Osteoblast (primary cell): ENCODE measurements at places on chromosomes 7 and 10.

GRCh38 chr10:10259013-10259412 is 758.7 kb upstream of the CELF2 start:
- DNase-seq = no peak

- DNase-seq = no peak
Observed at GRCh38 chr10:102718220-102718619, 3.8 kb downstream of the SFXN2 start.

DNA sequence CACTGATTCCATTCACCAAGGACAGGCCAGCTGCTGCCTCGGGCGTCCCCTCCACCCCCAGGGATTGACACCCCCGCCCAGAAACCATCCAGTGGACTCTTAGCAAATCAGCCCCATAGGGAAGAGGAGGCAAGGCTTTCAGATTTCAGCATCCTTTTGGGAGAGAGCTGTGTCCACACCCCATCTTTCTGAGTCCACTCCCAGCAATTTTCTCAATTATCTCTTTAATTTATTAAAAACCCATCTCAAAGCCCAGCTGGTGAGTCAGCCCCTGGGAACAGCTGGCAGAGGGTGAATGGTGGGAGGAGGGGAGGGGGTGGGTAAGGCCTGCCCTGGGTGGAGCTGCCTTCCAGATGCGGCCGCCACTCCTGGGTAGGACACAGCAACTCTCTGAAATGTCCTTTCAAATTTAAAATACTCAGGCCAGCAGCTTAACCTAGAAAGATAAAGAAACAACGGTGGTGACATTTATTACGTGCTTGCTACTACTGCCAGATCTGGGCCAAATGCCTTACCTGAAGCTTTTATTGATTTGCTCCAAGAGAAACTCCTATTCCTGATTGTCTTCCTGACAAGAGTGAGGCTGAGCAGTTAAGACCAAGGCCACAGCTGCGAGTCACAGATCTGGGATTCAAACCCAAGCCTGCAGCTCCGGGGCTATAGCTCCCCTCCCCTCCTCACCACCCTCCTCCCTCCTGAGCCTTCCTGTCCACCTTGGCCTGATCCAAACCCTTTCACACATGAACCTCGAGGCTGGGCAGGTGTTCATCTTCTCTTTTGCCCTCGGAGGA is 120.4 kb downstream of the RGS10 start:
- peak; percentile 88 for DNase-seq

- no peak for DNase-seq
Observed at GRCh38 chr7:115269486-115269885, 347.6 kb downstream of the MDFIC start.

GRCh38 chr10:5555881-5556280 is 31.1 kb downstream of the CALML3 start:
- peak; percentile 71 for DNase-seq

DNA sequence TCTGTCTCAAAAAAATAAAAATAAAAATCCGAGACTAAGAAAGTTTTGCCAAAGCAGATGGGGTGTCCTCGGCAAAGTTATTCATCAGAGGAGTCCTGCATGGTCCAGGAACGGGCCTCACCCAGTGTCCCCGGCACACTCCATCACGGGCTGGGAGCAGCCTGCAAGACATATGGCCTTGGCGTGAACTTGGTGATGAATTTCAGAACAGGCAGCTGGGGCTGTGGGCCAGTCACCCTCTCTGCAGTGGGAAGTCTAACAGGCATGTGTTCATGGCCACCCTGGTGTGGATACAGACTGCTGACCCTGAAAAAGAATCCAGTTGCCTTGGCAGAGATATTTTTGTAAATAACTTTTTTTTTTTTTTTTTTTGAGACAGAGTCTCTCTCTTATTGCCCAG is 34.7 kb downstream of the NPTX2 start:
- DNase-seq = peak; percentile 15

- DNase-seq = no peak
Observed at GRCh38 chr7:46494028-46494427, 573.0 kb upstream of the IGFBP3 start.

DNA sequence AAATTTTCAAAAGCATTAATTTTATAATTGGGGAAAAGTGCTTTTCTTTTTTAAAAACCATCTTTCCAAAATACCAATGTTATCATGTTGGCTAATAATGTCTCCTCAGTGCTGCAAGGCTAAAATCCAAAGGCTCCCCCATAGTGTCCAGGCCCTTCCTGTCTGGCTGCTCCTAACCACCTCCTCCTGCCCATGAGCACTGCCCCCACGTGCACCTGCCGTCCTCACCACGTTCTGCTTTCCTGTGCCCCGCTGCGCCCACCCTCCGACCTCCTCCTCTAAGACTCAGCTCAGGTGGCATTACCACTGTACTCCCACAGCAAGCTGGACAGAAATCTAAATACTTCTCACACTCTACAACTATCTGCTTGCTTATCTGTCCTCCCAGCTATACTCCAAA is 17.7 kb downstream of the PAXIP1 start:
- no peak for DNase-seq

DNA sequence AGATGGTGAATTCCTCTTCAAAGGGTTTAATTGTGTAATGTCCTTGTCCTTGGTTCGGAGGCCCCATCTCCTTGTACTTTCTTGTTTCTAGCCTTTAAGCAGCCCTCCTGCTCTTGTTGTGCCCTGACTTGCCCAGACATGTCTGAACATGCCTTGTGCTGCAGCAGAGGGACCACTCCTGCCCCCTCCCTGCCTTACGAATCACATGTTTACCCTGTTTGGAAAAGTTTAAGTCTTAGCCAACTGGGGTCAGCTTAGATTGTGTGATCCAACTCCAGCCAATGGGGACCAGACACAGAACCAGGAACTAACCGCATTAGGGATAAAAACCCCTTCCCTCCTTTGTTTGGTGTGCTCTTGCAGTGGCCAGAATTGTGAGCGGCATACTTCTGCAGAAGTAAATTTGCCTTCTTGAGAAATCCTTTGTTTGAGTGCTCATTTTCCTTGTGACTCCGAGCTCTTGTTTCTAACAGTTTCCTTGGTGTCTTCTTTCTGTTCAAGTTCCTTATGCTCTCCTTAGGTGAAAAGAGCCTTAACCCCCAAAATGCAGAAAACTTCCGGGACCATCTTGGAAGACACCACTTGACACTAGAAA is 29.4 kb downstream of the CLRN3 start:
- DNase-seq = no peak

GRCh38 chr7:70390251-70390650 is 741.7 kb upstream of the GALNT17 start:
- DNase-seq = no peak

GRCh38 chr7:86844608-86845007 is 200.9 kb downstream of the GRM3 start:
- no peak for DNase-seq

DNA sequence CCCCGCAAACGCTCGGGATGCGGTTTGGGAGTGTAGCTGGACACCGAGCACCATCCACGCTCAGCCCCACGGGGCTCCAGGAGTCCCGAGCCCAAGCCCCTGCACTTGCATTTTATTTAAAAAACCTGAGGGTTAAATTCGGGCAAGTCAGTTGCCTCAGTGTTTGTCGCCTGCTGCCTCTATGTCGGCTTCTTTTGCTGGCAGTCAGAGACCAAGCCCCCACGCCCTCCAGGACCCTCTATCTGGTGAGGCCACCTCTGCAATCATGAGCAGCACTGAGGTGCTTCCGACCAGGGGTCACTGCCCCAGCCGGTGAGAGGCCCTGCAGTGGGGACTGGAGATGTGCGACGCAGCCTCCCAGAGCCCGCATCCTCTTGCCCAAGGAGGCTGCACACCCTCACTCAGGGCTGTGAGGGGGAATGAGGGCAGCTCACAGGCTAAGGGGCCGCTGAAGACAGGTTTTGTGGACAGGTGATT is 13.3 kb upstream of the ZNF273 start:
- no peak for DNase-seq

- DNase-seq = peak; percentile 78
Observed at GRCh38 chr10:4541292-4541691, 284.7 kb upstream of the AKR1E2 start.

- no peak for DNase-seq
Observed at GRCh38 chr7:130930681-130931080, 196.7 kb upstream of the KLF14 start.

DNA sequence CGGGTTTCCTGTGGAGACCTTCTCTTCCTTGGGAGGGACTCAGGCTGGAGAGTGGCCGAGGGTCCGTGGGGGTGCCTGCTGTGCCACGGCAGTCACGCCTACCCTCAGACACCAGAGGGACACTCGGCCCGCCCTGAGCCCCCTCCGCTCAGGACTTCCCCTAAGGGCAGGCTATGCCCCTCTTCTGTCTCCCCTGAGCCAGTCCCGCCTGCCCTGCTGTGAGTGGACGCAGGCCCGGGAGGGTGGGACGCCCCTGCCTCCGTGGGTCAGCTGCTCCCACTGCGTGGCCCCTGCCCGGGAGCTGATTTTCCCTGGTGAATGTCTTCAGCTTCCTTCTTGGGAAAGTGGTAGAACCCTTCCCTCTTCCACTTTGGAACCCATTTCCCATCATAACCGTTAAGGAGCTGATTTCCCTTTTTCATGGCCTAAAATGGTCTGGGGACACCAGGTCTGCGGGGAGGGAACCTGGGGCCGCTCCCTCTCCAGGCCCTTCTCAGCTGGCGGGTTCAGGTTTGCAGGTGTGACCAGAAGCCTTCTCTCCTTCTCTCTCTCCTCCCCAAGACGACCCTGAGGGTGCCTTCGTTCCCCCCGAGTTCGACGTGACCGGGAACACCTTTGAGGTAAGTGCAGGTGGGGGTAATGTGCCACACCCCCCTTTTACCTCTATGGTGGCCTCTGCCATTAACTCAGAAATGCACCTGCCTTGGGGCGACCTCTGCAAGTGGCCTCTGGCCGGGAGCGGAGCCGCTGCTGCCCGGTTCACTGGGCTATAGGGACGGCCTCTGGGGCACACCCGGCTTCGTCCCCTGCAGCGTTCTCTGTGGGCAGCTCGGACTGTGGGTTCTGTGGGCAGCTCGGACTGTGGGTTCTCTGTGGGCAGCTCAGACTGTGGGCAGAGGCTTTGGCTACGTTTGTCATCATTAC is 7.9 kb downstream of the KNDC1 start:
- peak; percentile 85 for DNase-seq

DNA sequence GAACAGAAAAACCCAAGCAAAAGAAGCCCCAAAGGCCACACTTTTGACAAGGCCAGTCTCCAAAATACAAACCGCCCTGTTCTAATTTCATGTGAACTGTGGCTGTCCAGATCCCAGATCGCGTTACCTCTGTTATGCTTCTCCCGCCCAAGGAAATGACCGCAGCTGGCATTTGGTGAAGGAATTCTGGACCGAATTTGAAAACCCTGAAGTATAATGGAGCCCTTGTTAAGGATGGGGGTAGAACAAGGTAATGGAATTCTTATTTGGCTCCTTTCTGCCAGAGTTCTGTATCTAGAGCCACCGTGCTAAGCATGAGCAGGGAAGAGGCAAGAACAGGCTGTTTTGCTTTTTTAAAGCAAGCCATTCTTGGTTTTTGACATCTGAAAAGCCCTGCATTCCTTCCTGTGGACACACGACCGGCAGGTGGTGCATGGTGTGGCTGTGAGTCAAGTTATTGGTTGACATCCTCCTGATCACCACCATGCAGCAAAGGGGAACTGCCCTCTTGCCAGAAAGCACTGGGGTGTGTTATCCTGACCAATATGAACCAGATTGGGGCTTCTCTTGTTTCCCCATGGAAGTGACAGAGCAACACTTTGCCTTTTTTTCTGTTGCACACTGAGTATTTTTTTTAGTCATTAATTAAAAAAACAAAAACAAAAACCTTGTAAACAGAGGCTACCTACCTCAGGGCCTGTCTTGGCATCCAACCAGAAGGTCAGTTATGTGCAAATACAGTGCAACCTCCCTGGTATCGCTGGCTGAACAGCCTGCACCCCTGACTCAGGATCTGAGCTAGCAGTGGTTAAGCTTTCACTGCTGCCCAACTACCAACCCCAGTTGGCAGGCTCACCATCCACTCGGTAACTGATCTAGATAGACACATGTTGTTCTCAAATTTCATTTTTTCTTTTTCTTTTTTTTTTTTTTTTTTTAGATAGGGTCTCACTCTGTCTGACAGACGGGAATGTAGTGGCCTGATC is 14.2 kb downstream of the UCMA start:
- no peak for DNase-seq

DNA sequence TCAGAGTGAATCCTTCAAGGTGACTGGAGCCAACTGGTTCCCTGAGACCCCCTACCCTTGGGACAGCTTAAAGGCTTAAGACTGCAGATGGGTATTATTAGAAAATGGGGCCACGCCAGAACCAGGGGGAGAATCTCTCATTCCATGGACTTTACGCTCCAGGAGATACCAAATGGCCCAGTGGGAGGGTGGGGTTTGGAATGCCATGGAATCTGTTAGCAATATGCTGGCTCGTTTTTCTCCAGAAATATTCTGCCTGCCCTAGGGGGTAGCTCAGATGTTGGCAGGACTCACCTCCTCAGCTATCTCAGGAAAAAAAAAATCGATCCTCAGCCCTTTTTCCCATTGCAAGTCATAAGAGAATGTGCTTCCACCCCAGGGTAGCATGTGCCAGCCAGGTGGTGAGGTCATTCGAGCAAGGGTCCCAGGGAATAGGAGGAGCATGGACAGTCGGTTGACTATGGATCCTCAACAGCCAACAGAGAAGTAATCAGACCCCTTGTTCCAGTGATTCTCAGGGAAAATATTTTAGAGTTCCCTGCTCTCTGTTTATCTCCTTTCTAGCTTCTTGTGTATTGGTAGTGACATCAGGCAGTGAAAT is 22.9 kb downstream of the SVIL start:
- DNase-seq = no peak

DNA sequence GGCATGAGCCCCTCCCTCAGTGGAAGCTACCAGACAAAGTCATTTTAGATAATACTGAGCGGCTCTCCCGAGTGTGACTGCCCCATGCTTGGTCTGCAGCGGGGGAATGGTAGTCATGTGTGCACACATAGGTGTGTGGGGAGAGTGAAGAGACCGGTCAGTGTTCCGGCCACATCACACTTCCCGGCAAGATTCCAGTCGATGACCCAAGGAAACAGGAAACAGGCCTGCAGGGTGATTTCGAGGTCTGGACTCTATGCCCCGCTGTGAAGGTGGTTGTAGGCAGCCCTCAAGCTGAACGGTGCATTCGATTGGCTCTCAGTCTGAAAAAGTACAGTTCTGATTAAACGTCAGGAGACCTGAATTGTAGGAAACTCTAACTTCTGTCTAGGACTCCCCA is 73.2 kb downstream of the SYPL1 start:
- no peak for DNase-seq

GRCh38 chr10:6583447-6583846 is 3.4 kb upstream of the PRKCQ start:
- no peak for DNase-seq
